ENCODE measurements at places on chromosomes 4 and X. TPM values are rescaled to one million over a fixed set of nuclear protein-coding genes. Genes with fewer than 3 reads are reported as not detected.
A peak's percentile ranks its signal among the peaks of the same experiment; 100 is the strongest.

GRCh38 chr4:114780205-114780604, 181.6 kb downstream of the UGT8 start:
- H3K36me3 ChIP-seq = no peaks in the 10 kb centered on the region
- no peaks in the 10 kb centered on the region for H3K27me3 ChIP-seq
- H3K4me1 ChIP-seq = no peaks in the 10 kb centered on the region
- peak; percentile 7 for DNase-seq
- H3K27ac ChIP-seq = no peak overlapping the region

GRCh38 chrX:39854772-39855747, 242.7 kb downstream of the BCOR start:
- no peak overlapping the region for H3K4me3 ChIP-seq
- H3K27ac ChIP-seq = no peak overlapping the region
- H3K36me3 ChIP-seq = no peaks in the 10 kb centered on the region
- peaks cover 13% of the 10 kb centered on the region for H3K27me3 ChIP-seq
- DNase-seq = no peak

DNA sequence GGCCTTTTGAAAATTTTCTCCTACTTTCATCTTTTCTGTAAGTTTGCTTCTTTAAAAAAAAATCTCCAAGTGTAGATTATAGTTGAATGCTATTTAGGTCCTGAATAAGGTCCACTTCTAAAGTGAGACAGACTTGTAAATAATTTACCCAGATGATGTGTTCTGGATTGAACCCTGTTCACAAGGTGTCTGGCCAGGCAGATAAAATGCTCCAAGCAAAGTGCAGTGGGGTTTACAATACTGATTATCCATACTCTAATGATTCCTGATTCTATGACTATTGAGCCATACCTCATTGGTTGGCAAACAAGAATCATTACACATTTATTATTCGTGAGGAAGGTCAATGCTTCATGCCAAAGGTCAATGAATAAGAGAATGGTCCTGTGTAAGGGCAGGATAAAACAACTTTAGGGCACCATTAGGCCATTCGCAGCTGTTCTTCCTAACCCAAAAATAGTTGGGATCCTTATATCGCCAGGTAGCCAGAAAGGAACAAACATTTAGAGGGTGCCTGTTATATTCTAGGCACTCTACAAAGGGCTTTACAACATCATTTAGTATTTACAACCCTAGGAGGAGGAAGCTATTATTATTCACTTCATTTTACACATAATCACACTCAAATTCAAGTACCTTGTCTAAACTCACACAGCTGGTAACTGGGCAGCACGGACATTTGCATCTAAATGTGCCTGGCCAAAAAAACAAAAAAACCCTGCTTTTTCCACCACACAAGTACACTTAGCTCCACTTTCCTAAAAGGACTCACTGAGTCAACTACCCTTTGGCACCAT, 18.6 kb upstream of the SAT1 start:
- no peaks in the 10 kb centered on the region for H3K4me1 ChIP-seq
- no peaks in the 10 kb centered on the region for H3K27me3 ChIP-seq
- no peak overlapping the region for H3K27ac ChIP-seq
- no peak overlapping the region for H3K4me3 ChIP-seq
- no peaks in the 10 kb centered on the region for H3K36me3 ChIP-seq
- DNase-seq = no peak

DNA sequence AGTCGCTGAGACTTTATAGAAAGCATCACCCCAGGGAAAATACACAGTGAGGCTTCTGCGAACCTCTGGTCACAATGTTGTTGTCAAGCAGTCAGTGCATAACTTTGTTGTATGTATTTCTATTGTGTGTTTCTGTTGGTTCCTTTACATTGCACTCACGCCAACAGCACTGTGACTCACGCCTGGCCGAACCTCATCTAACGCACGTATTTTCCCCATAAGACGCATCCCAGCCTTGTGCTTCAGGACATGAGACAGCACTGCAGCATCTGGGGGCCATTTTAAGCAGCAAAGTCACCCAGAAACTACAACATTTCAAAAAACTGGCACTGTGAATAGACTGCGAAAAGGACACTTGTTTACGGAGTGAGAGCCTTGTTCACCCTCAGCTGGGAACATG, 30.6 kb downstream of the TBL1X start:
- no peaks in the 10 kb centered on the region for H3K27me3 ChIP-seq
- no peaks in the 10 kb centered on the region for H3K36me3 ChIP-seq
- H3K4me3 ChIP-seq = no peak overlapping the region
- peaks cover 9% of the 10 kb centered on the region for H3K4me1 ChIP-seq
- DNase-seq = no peak
- H3K27ac ChIP-seq = no peak overlapping the region

DNA sequence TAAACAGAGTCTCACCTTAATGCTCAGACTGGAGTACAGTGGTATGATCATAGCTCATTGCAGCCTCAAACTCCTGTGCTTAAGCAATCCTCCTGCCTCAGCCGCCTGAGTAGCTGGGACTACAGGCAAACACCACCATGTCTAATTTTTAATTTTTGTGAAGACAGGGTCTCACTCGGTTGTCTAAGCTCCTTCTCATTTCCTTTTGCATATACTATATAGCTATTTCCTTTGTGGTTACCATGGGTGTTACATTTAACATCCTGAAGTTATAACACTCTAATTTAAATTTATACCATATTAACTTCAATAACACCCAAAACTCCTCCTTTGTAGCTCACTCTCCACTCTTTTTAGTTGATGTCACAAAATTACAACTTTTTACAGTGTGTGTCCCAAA, 114.3 kb downstream of the DCK start:
- DNase-seq = no peak
- H3K4me1 ChIP-seq = no peaks in the 10 kb centered on the region
- H3K36me3 ChIP-seq = no peaks in the 10 kb centered on the region
- no peaks in the 10 kb centered on the region for H3K27me3 ChIP-seq

GRCh38 chr4:46984781-46985180, 8.6 kb downstream of the GABRA4 start:
- no peak overlapping the region for H3K4me3 ChIP-seq
- no peak overlapping the region for H3K27ac ChIP-seq
- peaks cover 11% of the 10 kb centered on the region for H3K27me3 ChIP-seq
- no peaks in the 10 kb centered on the region for H3K4me1 ChIP-seq

Gene FRMD7
- not detected for total RNA-seq

DNA sequence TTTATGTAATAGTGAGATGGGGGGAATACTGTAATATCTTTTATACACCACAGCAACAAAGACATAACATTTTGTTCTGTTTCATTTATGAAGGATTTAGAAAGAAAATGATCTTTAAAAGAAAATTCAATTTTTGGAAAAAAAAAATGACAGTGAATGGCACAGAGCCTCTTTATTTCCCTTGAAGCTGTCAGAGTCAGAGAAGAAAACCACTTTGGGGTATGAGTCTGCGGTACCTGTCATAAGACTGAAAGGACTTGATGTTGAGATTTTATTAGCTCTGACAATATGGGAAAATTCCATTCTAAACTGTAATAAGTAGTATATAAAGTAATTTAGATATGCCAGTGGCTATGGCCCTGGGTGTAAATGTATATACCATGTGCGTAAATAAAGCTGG, 134.8 kb downstream of the GALNTL6 start:
- no peak for DNase-seq
- no peak overlapping the region for H3K4me3 ChIP-seq
- H3K36me3 ChIP-seq = no peaks in the 10 kb centered on the region
- no peaks in the 10 kb centered on the region for H3K4me1 ChIP-seq
- H3K27me3 ChIP-seq = no peaks in the 10 kb centered on the region

Gene ZMAT1
- total RNA-seq = not detected

Gene ZNF630
- total RNA-seq = 0.54 TPM

Gene MRPL1
- total RNA-seq = 13.4 TPM

DNA sequence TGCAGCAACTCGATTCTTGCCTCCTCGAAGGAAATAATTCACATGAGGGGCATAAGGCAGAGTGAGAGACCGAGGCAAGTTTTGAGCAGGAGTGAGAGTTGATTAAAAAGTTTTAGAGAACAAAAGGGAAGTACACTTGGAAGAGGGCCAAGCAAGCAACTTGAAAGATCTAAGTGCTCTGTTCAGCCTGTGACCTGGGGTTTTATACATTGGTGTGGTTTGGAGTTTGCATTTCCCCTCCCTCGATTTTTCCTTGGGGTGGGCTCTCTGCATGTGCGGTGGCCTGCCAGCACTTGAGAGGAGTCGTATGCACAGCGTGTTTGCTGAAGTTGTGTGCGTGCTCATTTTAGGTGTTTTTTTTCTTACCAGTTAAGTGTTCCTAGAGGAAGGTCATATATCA, 356.4 kb downstream of the KLHL4 start:
- no peaks in the 10 kb centered on the region for H3K36me3 ChIP-seq
- no peak overlapping the region for H3K27ac ChIP-seq
- H3K4me1 ChIP-seq = no peaks in the 10 kb centered on the region
- no peak for DNase-seq
- no peak overlapping the region for H3K4me3 ChIP-seq
- no peaks in the 10 kb centered on the region for H3K27me3 ChIP-seq

DNA sequence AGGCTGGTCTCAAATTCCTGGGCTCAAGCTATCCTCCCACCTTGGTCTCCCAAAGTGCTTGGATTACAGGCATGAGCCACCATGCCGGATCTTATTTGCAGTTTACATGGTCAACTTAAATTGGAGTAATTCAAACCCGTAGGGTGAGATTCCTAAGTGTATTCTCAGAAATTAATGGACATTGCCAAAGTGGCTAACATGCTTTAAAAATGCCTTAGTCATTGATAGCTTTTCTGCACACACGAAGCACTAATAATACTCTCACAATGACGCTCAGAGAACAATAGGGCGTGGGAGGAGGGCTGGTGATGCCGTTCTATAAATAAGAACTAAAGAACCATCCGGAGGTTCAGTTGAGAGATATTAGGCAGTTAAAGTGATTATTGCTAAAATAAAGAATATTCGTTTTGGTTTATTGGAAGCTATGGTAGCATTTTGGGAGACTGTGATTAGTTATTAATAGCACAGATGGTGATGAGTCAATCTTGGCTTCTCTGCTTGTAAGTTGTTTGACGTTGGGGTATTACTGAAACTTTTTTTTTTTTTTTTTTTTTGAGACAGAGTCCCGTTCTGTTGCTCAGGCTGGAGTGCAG, 79.1 kb downstream of the TRAPPC11 start:
- H3K4me3 ChIP-seq = no peak overlapping the region
- DNase-seq = no peak
- peaks cover under 1% of the 10 kb centered on the region for H3K27me3 ChIP-seq
- no peaks in the 10 kb centered on the region for H3K36me3 ChIP-seq
- H3K4me1 ChIP-seq = no peaks in the 10 kb centered on the region

Gene TMEM271
- total RNA-seq = not detected

DNA sequence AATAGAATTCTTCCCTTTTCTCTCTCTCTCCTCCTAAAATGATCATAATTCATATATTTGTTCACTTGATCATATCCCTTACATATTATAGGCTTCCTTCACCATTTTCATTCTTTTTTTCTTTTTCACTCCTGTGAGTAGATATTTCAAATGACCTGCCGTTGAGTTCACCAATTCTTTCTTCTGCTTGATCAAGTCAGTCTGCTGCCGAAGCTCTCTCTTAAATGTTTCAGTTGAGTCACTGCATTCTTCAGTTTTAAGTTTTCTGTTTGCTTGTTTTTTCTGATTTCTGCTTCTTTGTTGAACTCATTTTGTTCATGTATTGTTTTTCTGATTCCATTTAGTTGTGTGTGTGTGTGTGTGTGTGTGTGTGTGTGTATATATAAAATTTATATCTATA, 354.3 kb downstream of the GPAT3 start:
- H3K27me3 ChIP-seq = no peaks in the 10 kb centered on the region
- DNase-seq = peak; percentile 57
- no peak overlapping the region for H3K27ac ChIP-seq
- no peaks in the 10 kb centered on the region for H3K36me3 ChIP-seq

Gene TRPC5OS
- total RNA-seq = not detected

- no peak overlapping the region for H3K27ac ChIP-seq
- H3K4me3 ChIP-seq = no peak overlapping the region
- H3K4me1 ChIP-seq = peaks cover 6% of the 10 kb centered on the region
- H3K27me3 ChIP-seq = no peaks in the 10 kb centered on the region
These were observed 7.6 kb downstream of the HNRNPDL start for GRCh38 chr4:82422616-82423015.

- peak; percentile 75 for DNase-seq
- no peak overlapping the region for H3K4me3 ChIP-seq
- peaks cover 14% of the 10 kb centered on the region for H3K4me1 ChIP-seq
- H3K27ac ChIP-seq = no peak overlapping the region
- H3K27me3 ChIP-seq = peaks cover 2% of the 10 kb centered on the region
These were observed 304.5 kb upstream of the DIPK2B start for GRCh38 chrX:45505214-45505613.

Gene PDE6B
- under 0.01 TPM for total RNA-seq

DNA sequence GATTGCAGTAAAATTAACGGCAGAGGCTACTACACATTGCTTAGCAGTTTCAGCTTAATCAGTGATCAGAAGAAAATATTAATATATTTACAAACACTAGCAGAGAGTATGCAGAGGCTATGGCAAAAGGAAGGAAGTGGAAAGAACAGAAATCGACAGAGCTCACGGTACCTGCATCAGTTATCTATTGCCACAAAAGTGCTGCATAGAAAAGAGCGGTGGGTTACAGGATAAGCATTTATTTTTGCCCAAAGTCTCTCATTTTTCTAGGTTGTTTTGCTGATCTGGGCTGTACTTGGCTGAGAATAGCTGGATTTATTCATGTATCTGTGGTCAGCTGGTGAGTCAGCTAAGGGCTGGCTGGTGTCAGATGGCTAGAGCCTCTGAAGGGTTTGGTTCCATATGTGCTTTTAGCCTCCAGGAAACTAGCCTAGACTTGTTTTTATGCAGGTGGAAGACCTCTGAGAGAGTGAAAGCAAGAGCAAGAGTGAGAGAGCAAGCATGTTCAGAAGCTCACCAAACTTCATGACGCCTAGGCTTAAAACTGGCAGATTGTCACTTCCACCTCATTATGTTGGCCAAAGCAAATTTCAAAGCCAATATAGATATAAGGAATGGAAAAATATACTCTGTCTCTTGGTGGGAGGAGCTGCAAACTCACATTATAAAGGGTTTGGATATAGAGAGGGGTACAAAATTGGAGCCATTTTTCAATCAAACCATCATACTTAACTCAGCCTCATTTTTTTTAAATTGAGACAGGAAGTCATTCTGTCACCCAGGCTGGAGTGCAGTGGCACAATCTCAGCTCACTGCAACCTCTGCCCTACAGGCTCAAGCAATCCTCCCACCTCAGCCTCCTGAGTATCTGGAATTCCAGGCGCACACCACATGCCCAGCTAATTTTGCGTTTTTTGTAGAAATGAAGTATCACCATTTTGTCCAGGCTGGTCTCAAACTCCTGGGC, 153.2 kb upstream of the RPL34 start:
- peak; percentile 93 for DNase-seq
- H3K27me3 ChIP-seq = no peaks in the 10 kb centered on the region

Gene TMEM156
- 0.54 TPM for total RNA-seq

Gene PNMA3
- not detected for total RNA-seq

DNA sequence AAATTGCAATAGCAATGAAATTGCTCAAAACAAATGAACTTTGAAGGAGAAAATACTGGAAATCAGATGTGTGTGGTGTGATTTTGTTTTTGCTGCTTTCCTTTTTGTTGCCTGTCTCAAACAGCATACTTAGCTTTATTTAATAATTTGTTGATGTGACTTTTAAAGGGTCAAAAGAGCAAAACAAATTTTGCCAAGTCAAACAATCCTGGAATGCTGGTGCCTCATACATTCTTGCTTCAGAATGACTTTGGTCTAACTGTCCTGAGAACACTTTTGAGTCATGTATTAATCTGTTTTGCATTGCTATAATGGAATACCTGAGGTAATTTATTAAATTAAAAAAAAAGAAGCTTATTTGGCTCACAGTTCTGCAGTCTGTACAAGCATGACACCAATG, 3.4 kb downstream of the PF4V1 start:
- H3K27me3 ChIP-seq = peaks cover 27% of the 10 kb centered on the region
- H3K27ac ChIP-seq = no peak overlapping the region
- no peak overlapping the region for H3K4me3 ChIP-seq
- H3K36me3 ChIP-seq = no peaks in the 10 kb centered on the region
- peaks cover 3% of the 10 kb centered on the region for H3K4me1 ChIP-seq

Gene OR13H1
- total RNA-seq = not detected

Gene KLHL4
- total RNA-seq = 1.7 TPM
